CD4-positive, CD25-positive, alpha-beta regulatory T cell (primary cell): ENCODE measurements at places on chromosomes 2 and 18. TPM values are rescaled to one million over a fixed set of nuclear protein-coding genes. Genes with fewer than 3 reads are reported as not detected.
A peak's percentile ranks its signal among the peaks of the same experiment; 100 is the strongest.

- no peak for DNase-seq
- H3K36me3 ChIP-seq = no peaks in the 10 kb centered on the region
- no peak overlapping the region for H3K27ac ChIP-seq
- no peak overlapping the region for H3K4me3 ChIP-seq
- no peaks in the 10 kb centered on the region for H3K27me3 ChIP-seq
- H3K4me1 ChIP-seq = no peaks in the 10 kb centered on the region
Measured at GRCh38 chr18:76365561-76365960, 129.5 kb downstream of the ZNF516 start.

Gene MERTK
- 0.20 TPM for total RNA-seq

GRCh38 chr2:178380763-178381162 lies 70.2 kb downstream of the PRKRA start:
- H3K36me3 ChIP-seq = no peaks in the 10 kb centered on the region
- H3K4me3 ChIP-seq = no peak overlapping the region
- H3K4me1 ChIP-seq = no peaks in the 10 kb centered on the region
- no peak for DNase-seq

Gene AGXT
- not detected for total RNA-seq

- H3K27ac ChIP-seq = peak overlapping the region; percentile 14
- DNase-seq = no peak
- peaks cover 52% of the 10 kb centered on the region for H3K4me1 ChIP-seq
- no peak overlapping the region for H3K4me3 ChIP-seq
Measured at GRCh38 chr2:127634626-127635379, 11.2 kb upstream of the GPR17 start.

Gene CCDC150
- 0.74 TPM for total RNA-seq

- no peaks in the 10 kb centered on the region for H3K36me3 ChIP-seq
- no peak for DNase-seq
- no peaks in the 10 kb centered on the region for H3K27me3 ChIP-seq
- H3K4me1 ChIP-seq = no peaks in the 10 kb centered on the region
- H3K4me3 ChIP-seq = no peak overlapping the region
Measured at GRCh38 chr2:126858436-126858835, 40.3 kb upstream of the TEX51 start.

Gene ALK
- total RNA-seq = not detected

Gene CD8A
- not detected for total RNA-seq

Gene MLPH
- total RNA-seq = 0.47 TPM

DNA sequence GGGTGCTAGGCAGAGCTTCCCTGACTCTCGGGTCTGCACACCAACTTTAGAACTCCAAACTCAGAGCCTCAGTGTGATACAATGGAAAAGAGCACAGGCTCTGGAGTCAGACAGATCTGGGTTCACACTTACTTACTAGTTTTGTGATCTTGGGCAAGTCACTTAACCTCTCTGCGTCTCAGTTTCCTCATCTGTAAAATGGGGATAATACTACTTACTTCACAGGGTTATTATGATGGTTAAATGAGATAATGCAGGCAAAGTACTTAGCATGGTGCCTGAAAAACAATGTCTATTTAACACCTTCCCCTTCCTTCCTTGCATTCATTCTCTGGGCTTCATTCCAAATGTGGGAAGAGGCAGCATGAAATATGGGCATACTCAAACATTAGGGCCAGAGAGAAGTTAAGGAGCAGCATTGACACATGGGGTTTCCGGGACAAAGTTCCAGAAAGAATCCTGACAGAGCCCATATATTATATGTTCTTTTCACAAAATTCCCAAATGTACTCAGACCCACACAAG lies 13.3 kb downstream of the DNAJC27 start:
- no peak for DNase-seq
- no peak overlapping the region for H3K27ac ChIP-seq
- H3K27me3 ChIP-seq = no peaks in the 10 kb centered on the region
- peaks cover 74% of the 10 kb centered on the region for H3K36me3 ChIP-seq
- H3K4me3 ChIP-seq = no peak overlapping the region

GRCh38 chr2:99998651-99999320 lies 143.6 kb downstream of the AFF3 start:
- H3K27me3 ChIP-seq = no peaks in the 10 kb centered on the region
- no peaks in the 10 kb centered on the region for H3K36me3 ChIP-seq
- H3K4me3 ChIP-seq = no peak overlapping the region
- H3K4me1 ChIP-seq = no peaks in the 10 kb centered on the region

Gene ACMSD
- total RNA-seq = not detected

Gene DNAJC5G
- not detected for total RNA-seq

Gene PDE1A
- total RNA-seq = not detected

GRCh38 chr18:45481821-45482220 lies 133.5 kb upstream of the SLC14A2 start:
- H3K36me3 ChIP-seq = no peaks in the 10 kb centered on the region
- H3K27me3 ChIP-seq = peaks cover 8% of the 10 kb centered on the region
- H3K27ac ChIP-seq = no peak overlapping the region

Gene MOGAT1
- not detected for total RNA-seq

Gene CDH20
- total RNA-seq = 0.25 TPM

Gene CNTNAP5
- total RNA-seq = not detected

- no peak overlapping the region for H3K27ac ChIP-seq
- no peak overlapping the region for H3K4me3 ChIP-seq
- no peaks in the 10 kb centered on the region for H3K4me1 ChIP-seq
- DNase-seq = no peak
Measured at GRCh38 chr2:221443645-221444044, 128.5 kb downstream of the EPHA4 start.
